ELR (cell line): ENCODE measurements at places on chromosomes 7 and 10.

DNA sequence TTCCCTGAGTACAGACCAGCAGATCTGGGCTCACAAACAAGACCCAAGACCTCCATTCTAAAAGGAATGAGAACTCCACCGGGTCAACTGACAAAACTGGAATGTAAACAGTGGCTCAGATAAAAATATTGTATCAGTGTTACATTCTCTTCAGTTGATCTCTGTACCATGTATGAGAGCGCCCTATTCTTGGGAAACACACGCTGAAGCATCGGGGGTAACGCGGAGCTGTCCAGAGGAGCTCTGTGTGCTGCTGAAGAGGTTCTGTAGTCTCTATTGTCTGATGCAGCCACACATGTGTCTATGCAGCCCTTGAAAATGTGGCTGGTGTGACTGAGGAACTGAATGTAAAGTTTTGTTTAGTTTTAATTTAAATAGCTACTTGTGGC lies 39.7 kb downstream of the HIPK2 start:
- DNase-seq: peak; percentile 26

GRCh38 chr7:16399265-16399831 lies 22.0 kb downstream of the CRPPA start:
- peak; percentile 11 for DNase-seq

DNA sequence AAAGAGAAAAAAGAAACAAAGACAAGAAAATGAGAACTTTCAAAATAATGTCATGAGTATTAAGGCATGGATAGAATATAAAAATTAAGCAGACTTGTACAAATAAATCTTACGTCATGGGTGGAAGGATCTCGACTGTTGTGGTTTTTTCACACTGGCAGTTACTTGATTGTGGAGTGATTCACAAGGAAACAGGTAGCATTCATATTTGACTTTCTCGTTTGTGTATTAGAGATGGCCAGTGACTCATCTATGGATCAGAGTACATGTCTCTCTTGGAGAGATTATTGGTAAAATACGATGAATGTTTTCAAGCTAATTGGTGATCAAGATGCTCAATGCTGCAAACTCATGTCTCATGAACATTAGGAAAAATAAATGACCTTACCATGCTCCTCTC lies 564.3 kb downstream of the GATA3 start:
- no peak for DNase-seq

DNA sequence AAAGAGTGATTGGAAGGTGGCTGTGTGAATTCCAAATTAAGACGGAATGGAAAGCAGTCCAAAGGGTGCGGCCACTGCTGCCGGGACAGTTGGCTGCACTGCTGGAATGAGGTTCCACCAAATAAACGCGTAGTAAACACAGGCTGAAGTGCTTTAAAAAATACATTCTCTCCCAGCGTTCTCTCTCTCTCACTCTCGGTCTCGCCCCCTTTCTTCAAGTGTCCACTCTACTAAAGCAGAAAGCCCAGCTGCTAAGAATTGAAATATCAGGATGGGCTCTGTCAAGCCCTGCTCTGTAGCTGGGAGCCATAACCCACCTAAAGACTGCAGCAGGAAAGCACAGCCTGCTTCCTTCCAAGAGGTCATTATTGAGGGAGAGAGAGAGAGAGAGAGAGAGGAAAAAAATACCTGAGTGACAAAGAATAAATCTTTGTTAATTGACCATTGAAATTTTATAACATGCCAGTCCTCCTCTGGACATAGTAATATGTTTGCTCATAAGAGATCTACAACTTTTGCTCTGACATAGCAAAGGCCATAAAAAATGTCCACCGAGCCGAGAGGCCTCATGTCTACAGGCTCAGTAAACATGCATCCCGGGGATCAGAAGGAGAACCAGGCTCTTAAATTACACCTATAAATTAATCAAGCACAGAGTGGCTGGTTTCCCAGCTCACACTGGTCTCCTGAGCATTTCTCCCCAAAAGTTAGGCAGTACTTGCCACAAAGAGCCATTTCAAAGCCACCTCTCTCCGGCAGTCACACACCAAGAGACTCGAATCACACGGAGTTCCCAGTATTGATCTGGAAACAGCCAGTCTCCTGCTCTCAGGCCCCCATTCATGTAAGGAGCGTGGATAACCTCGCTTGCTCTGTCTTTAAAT lies 72.8 kb downstream of the FGFR2 start:
- DNase-seq: no peak

- DNase-seq: peak; percentile 65
Observed at GRCh38 chr7:17679458-17679857, 260.8 kb downstream of the SNX13 start.

DNA sequence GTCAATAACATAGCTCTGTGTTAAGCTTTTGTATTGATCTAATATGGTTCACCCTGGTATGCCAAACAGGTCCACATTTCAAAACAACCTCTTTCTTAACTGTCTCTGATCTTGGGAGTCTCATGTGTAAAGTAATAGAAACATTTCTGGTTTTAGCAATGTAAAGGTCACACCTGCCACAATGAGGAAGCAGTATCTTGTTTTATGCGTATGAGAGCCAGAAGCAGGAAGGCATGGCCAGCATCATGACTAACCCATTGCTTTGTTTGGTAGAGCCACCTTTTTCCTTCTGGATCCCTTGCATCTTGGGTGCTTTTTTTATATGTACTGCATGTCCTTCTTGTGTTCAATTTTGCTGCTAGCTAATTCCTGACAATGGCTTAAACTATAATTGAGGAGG lies 411.3 kb upstream of the SEMA3C start:
- no peak for DNase-seq

DNA sequence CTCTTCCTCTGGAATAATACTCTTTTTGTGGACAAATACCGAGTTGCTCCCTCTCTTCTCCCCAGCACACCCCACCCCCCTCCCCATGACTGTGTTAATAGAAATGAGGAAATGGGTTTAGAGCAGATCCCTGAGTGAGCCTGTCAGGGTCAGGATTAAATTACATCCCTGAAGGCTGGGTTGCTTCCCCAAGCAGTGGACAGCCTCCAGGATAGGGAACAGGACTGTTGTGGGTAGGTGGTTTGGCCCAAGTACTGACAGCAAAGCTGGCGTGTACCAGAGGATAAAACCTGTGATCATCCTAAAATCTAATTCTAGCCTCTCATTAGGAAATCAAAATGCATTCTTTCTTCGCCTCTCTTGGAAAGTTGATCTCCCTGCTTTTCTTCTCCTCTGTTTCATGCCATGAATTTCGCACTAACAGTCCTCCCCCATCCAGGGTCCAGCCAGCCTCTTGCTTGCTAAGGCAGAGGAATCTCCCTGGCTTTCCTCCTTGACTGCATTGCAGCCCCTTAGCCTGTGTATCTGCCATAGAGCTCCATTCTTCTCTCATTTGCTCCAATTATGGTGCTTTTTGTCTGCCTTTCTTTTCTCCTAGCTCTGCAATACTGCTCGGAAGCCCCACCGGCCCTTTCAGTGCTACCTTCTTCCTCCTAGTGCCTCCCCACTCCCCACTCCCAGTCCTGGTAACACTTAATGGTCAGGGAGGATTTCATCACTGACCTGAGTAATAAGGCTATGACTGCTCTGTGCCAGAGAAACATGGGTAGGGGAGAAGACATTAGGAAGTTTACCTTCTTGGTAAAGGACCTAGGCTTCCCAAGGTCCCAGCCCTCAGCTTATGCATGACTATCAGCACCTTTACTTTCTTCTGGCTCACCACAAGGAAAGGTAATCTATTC lies 8.4 kb downstream of the LRRC4 start:
- DNase-seq: peak; percentile 69

DNA sequence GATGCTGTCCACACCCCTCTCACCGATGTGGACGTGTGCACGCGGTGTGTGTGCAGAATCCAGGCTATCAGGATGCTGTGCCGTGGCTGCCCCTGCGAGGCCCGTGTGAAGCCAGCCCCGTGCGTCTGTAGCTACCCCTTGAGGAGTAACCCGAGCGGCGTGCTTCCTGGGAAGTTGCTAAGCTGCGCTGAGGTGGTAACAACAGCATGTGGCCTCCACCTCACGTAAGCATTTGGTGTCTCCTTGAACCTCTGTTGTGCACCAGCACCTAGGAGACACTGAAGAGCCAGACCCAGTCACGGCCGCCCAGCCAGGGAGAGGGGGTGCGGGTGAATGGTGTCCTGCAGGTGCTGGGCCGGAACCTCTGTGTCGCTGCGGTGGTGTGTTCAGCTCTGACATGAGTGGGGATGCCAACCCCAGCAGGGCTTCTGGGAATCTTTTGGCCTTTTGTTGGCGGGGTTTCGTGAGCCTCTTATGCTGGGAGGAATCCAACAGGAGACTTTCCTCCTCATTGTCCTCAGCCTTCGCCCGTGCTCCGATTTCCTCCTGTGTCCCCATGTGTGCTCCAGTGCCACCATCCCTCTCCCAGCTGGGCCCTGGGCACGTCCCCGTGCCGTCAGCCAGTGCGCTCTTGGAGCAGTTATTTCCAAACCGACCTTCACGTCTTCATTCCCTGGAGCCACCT lies 60.4 kb downstream of the DNAJB6 start:
- no peak for DNase-seq

GRCh38 chr7:3440509-3440908 lies 139.5 kb downstream of the SDK1 start:
- no peak for DNase-seq

DNA sequence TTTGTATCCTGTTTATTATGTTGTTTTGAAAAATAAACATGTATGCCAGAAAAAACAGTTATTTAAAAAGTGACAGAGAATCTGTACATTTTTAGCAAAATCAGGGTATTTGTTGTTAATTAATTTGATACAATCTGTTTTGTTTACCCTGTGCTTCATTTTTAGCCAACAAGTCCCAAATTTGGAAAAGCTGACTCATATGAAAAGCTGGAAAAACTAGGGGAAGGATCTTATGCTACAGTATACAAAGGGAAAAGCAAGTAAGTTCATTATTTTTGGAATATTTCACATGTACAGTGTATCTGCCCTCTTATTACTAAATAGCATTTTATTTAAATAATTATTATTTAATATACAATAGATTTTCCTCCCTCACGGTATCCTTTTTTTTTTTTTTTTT lies 151.4 kb downstream of the CDK14 start:
- no peak for DNase-seq

- DNase-seq: no peak
Observed at GRCh38 chr10:63711361-63711760, 190.2 kb downstream of the REEP3 start.
